ENCODE measurements at places on chromosomes 12 and 14. TPM values are rescaled to one million over a fixed set of nuclear protein-coding genes. Genes with fewer than 3 reads are reported as not detected.

DNA sequence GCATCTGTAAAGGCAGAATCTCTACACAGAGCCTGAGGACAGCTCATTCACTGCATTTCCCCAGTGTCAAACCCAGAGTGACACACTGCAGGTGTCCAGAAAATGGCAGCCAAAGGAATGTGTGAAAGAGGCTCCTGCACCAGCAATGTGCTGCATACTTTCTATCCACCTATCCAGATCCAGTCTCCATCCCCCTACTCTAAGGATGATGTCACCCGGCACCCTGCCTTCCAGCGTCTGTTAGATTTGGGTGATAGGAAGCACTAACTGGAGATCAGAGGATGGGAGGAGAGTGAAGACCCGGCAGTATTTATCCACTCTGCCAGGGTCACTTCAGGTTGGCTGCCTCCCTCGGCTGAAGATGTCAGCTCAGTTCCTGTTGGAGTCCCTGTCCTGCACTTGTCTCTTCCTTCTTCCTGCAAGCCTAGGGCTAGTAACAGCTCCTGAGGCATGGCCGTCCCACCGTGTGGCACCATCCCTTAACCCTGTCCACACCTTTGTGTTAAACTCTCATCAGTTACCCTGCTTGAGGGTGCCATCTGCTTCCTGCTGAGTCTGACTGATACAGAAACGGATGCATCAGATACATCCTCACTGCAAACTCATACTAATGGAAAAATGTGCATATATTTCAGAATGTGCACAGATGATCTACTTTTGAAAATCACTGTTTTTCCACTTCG lies 13.0 kb upstream of the GPR68 start:
- peaks cover 26% of the 10 kb centered on the region for H3K27me3 ChIP-seq
- no peak for DNase-seq
- H3K4me3 ChIP-seq = no peak overlapping the region
- no peaks in the 10 kb centered on the region for H3K36me3 ChIP-seq
- peaks cover 31% of the 10 kb centered on the region for H3K4me1 ChIP-seq
- peak overlapping the region; percentile 63 for H3K27ac ChIP-seq

Gene CEP170B
- total RNA-seq = 11.7 TPM

- no peaks in the 10 kb centered on the region for H3K36me3 ChIP-seq
- DNase-seq = no peak
- no peak overlapping the region for H3K4me3 ChIP-seq
- H3K27ac ChIP-seq = no peak overlapping the region
- H3K27me3 ChIP-seq = peaks cover 65% of the 10 kb centered on the region
- peaks cover 5% of the 10 kb centered on the region for H3K4me1 ChIP-seq
Observed at GRCh38 chr14:69979882-69980281, 100.7 kb downstream of the SMOC1 start.

DNA sequence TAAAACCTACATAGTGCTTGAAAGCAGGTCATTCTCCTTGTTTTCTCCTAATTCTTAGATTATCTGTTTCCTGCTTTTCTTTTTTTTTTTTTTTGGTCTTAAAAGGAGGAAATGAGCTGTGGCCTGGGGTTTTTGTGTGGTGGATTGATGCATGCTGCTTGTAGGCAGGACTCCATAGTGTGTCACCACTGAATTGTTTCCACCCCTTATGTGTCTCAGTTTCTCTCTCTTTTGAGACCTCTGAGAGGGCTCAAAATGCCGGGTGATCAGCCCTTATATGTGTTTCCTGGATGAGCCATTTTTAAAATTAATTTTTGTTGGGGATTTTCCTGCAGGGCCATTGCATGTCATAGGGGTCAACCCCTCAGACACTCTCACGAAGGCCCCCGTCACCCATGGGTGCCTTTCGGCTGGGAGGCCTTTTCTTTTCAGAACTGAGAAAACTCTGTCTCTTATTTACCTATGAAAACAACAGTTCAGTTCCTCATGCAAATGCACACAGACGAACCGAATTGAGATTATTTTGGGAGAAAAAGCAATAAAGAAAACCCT lies 32.0 kb upstream of the LRRK2 start:
- H3K27me3 ChIP-seq = no peaks in the 10 kb centered on the region
- no peaks in the 10 kb centered on the region for H3K4me1 ChIP-seq
- H3K4me3 ChIP-seq = no peak overlapping the region
- H3K27ac ChIP-seq = no peak overlapping the region
- no peak for DNase-seq

Gene SLC4A8
- total RNA-seq = 0.14 TPM

- no peaks in the 10 kb centered on the region for H3K27me3 ChIP-seq
- peaks cover 25% of the 10 kb centered on the region for H3K4me1 ChIP-seq
- H3K4me3 ChIP-seq = no peak overlapping the region
- H3K36me3 ChIP-seq = no peaks in the 10 kb centered on the region
Observed at GRCh38 chr12:108766294-108766693, 35.0 kb upstream of the CORO1C start.

Gene RIMBP2
- not detected for total RNA-seq

DNA sequence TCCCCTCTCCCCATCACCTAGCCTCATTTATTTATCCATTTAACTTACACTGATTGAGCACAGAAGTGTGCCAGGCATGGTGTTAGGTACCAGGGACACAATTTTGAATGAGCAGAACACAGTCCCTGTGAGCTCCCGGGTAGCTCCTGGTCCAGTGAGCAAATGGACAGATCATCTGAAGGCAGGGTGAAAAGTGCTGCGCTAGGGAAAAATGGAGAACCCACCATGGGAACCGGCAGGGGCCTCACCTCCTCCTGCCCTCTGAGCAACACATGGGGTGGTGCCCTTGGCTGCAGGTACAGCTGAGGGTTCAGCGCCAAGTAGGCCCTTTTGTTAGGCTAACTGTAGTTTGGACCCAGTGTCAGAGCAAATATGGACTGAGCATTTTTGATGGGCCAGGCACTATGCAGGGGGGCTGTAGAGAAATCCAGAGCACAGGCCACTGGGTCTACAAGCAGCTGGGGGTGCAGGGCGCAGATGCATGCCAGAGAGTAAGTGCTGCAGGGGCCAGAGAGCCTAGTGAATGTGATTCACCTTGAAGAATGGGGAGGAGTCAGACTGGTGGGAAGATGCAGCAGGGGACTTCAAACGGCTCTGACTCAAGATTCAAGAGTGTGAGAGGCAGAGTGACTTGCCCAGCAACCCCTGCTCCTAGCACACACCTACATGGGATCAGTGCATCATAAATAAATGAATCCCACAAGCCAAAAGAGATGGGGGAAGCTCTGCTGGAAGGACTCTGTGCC lies 28.2 kb downstream of the LTBP2 start:
- peak overlapping the region; percentile 76 for H3K27ac ChIP-seq
- H3K27me3 ChIP-seq = no peaks in the 10 kb centered on the region
- no peak overlapping the region for H3K4me3 ChIP-seq
- peaks cover 43% of the 10 kb centered on the region for H3K4me1 ChIP-seq

All from left ventricle myocardium inferior (tissue), 1 donor.